ENCODE measurements at places on chromosomes 5 and 9.

DNA sequence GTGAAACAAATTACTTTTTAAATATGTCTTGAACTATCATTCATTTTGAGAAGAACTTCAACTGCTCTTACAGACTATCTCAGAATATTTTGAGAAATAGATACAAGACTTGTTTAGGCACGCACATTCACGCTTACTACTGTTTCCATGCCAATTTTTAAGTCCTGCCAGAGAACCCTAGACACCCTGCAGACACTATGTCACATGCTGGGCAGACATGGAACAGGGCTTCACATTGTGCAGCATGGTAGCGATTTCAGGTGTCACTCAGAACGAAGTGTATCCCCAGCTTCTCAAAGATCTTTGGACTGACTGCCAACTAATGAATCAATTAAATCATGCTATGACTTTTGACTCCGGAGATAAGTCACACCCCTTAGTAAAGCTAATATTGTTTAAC lies 128.7 kb upstream of the SLC27A6 start:
- DNase-seq: no peak

DNA sequence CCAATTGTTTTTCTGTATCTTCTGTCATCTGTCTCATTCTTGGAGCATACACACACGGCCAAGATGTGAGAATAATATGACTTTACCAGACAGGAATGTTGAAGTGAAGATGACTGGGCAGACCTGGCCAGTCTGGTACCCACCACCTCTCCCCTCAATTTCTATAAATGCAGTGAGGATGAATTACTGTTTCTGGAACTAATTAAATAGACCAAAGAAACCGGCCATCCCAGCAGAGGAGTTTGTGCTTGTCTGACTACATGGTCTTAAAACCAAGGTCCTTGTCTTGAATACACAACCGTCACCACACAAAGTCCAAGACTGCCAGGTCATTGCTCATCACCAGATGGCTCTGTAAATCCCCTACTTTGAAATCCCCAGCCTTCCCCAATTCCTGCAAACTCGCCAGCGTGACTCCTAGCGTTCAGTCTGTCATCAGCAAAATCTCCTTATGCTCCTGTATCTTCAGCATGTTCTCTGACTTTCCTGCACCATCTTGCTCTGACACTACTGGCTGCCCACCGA lies 147.2 kb downstream of the PDE4D start:
- no peak for DNase-seq

DNA sequence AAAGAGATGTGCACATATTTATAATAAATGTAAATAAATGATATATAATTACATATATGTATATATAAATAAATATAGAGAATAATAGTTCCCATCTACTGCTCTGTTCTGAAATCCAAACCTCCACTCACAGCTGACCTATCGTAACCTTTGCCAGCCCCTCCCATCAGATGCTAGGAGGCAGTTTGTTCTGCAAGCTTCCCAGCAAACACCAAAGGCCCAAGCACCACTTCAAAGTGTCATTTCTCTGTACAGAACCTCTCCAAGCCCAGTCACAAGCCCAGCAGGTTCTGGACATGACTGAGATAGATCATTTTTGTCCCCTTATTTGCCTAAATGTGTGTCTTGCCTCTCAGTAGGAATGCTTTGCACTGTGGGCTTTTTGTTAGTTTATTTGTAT lies 62.4 kb downstream of the MFAP3 start:
- no peak for DNase-seq

GRCh38 chr5:150636391-150637244 lies 3.8 kb upstream of the SYNPO start:
- no peak for DNase-seq

DNA sequence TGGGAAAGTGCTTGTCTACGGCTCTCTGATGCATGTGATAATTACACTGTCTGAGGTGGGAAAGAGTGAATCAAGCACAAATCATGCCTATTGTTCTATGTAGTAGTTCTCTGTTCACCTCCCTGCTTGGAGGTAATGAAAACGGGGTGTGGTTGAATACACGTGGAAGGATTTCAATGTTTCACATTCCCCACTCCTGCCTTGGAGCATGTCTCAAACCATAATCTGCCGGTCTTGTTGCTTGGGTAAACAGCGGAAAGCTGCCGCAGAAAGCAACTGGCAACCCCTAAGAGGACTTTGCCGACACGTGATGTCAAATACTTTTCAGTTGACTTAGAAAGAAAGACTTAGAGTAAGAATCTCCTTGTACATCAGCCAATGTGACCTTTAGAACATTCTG lies 63.5 kb upstream of the MOCS2 start:
- DNase-seq: no peak

- no peak for DNase-seq
These were observed 140.2 kb upstream of the SGCD start for GRCh38 chr5:156186760-156187159.

- no peak for DNase-seq
These were observed 39.3 kb upstream of the HK3 start for GRCh38 chr5:176938472-176938871.

DNA sequence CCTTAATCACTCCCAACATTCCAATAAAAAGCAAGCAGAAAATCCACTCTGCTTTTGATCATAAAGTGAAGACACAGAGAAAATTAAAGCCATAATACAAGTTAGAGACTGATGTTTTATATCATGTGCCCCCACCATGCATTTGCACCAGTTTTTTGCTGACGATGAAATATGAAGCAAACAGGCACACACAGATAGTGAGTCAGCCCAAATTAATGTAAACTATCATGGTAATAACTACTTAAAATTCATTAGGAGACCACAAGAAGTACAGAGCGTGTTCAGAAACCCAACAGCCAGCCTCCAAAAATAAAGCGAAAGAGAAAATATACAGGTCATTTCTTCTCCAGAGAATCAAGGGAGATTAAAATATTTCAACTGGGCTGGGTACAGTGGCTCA lies 46.4 kb upstream of the KDM4C start:
- no peak for DNase-seq

DNA sequence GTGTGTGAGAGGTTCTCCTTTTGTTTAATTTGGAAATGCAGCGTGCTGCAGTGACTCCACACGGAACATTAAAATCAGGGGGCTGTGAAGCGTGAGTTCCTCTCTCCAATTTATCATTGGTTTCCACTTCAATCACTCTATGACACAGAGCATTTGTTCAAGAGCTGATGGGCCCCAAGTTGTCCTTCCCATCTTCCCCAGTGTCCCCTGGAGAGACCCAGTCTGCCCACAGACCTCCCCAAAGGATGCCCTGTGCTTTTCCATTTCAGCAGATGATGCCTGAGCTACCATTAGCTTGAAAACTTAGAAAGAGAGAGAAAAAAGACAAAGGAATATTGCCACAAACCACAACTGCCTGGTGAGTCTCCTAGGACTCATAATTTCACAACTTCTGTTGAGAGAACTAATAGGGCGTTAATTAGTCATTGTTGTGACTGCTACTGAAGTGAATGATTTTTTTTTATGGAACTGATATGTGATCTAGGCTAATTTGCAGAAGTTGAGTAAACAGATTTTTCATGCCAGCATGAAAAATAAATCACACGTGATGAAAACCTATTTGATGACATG lies 772.7 kb downstream of the SEMA5A start:
- DNase-seq: no peak

DNA sequence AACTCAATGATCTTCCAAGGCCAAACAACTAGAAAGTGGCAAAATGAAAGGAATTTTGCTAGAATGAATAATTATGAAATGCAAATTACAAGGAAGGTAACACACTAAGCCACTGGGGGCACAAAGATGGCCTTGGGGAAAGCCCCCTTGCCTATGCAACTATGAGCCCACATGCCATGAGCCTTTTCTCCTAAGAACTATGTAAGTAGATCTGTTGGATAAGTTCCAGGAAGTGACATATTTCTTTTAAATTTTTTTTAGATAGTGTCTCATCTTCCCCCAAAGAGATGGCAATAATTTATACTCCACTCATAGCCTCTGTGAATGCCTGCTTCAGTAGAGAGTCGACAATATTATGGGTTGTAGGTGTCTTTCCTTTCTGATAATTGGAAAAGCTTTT lies 257.8 kb downstream of the AUH start:
- DNase-seq: no peak

GRCh38 chr5:38157024-38157423 lies 101.3 kb upstream of the EGFLAM start:
- DNase-seq: no peak

DNA sequence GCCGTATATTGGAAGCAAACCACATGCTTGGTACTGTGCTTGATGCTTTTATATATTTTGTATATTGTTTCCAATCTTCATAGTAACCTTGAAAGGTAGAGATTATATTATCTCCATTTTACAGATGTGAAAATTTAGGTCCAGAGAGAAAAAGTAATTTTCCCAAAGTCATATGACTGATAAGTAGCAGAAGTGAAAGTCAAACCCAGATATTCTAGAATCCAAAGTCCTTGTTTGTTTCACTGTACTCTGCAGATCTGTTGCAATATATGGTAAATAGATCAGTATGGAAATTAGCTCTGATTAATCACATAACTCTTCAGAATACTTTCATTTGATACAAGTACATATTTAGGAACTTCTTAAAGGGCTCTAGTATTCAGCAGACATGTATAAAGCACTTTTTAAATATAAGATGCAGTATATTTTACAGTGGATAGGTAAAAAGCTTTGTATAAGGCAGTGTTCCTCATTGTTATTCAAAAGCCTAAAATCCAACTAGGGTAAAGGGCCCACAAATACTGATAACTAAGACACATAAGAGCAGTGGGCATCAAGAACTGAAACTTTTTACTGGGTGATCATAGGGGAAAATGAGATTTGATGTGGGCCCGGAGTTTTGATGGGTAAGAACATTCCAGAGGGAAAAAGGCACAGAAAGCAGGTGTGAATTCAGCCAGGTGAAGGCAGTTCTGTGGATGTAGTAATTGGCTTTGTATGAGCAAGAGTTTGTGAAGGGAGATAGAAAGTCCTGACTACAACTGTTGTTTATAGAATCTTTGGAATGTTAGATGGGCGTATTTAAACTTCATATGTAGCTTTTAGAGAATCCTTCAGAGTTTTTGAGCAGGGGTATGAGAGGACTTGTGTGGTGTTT lies 25.0 kb downstream of the NDFIP1 start:
- DNase-seq: no peak

GRCh38 chr5:117263231-117263630 lies 688.6 kb upstream of the SEMA6A start:
- no peak for DNase-seq

DNA sequence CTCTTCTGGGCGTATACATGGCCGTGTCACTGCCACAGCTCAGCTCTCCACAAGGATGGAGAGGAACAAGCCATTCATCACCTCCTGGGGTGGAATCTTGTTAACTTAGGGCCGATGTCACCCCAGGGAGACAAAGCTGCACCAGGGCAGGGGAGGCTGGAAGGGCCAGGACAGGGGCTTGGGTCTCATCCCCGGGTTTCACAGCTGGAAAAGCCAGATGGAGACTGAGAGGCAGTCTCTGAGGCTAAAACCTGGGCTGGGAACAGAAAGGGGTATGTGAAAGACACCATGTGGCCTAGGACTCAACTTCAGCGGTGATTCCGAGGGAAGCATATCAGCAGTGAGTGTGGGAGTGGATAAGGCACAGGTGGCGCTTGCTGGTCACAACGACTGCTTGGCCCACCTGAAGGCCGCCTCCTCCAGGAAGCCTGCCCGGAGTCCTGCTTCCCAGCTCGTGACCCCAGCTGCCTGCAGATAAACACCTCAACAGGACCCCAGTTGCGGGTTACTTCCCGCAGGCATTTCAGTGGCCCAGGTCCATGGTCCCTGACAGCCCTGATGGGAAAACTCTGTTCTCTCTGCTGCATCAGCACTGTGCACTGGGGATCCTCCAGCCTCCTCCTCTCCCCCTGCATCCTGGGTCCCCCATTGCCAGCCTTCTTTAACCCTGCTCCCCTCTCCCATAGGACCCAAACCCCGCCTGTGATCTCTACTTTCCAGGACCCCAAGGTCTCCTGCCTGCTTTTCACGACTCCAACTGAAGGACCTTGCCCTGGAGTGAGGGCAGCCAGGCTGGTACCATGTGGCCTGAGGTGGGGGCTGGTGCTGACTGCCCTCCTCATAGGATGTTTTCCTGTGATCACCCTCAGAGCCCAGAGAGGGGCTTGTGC lies 51.7 kb upstream of the FCN1 start:
- DNase-seq: no peak

- DNase-seq: no peak
These were observed 100.0 kb upstream of the IL6ST start for GRCh38 chr5:56094579-56095361.

DNA sequence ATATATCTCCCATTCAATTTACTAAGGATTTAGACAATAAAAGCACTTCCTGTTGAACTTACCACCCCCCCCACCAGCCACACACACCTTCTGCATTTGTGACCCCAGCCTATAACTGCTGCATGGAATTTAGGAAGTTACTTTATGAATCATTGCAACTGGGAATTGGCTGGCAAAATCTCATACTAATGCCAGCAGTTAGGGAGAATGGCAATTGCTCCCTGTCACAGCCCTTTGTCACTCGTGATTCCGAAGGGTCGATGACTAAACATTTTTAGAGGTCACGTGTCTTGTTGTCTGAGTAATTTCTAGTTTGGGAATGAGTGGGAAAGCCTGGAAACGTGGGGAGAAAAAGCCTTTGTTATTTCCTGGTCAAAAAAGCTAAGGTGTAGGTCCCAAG lies 46.6 kb upstream of the PCA3 start:
- no peak for DNase-seq

DNA sequence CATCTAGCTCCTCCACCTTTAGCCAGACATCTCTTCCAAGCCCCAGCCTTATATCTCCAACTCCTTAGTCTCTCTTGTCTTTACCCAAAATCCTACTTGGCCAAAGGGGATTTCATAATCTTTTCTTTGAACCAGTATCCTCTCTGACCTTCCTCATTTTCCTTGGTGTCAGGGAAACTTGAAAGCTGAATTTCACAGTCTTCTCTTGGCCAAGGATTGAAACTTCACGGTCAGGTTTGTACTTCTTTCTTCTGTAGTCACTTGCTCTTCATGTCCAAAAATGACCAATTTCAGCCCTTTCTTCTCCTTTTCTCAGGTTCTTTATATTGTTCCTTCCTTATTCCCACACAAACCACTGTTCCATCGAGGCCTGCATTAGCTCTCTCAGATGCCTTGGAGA lies 473.7 kb upstream of the KLF4 start:
- DNase-seq: no peak

DNA sequence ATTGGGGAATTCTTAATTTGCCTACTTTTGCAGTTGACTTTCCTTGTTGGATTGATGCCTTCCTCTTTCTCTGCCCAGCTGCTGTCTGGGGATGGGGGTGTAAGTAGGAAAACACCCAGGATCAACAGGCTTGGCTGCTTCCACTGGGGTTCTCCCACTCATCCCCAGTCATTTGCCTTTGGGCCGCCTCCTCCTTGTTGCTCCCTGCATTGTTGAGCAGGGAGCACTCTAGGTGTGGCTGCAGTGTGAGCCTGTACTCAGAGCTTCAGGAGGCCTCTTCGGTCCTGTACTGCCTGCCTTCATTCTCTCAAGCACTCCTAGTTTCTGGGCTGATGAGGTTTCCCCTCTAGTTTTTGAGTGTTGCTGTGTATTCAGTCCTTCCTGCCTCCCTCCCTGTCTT lies 12.1 kb downstream of the RHOBTB3 start:
- DNase-seq: no peak

Data from renal cortex interstitium (tissue), 15 donors.